Activated naive CD8-positive, alpha-beta T cell treated with anti-CD3 and anti-CD28 coated beads for 36 hours (primary cell): ENCODE measurements at places on chromosomes 3 and 15. TPM values are rescaled to one million over a fixed set of nuclear protein-coding genes. Genes with fewer than 3 reads are reported as not detected.

The CD276 gene
- total RNA-seq: 1.6 TPM

The TM4SF4 gene
- not detected for total RNA-seq

DNA sequence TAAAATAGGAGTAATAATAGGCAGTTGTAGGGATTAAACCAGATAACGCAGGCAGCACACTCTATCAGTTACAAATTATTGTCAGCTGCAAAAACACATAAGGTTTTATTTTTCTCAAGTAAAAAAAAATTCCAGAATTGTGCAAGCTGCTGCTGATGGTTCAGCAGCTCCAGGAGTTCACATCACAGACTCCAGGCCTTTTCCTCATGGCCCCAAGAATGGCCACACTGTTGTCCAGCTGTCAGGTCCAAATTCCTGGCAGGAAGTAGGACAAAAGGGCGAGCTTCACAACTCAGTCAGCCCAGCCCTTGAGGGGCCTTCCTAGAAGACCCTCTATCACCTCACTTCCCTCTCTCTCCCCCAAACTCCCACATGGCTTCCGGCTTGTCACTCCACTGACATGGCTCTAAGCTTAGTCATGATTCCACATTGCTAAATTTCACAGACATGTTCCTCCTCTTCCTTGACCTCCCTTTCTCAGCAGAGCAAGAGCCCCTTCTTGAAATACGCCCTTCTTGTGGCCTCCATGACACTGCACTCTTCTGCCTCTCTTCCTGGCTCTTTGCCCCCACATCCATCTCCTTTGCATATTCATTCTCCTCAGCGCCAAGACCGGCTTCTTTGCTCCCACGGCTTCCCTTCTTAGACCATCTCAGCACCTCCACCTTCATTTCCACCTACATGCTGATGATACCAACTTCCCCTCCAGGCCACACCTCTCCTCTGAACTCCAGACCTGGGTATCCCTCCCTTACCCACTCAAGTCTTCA is 27.4 kb upstream of the FAM174B start:
- H3K4me3 ChIP-seq: no peak overlapping the region
- H3K4me1 ChIP-seq: no peaks in the 10 kb centered on the region
- no peaks in the 10 kb centered on the region for H3K36me3 ChIP-seq
- peaks cover 5% of the 10 kb centered on the region for H3K27me3 ChIP-seq
- no peak overlapping the region for H3K27ac ChIP-seq

GRCh38 chr3:142447301-142447851 is 461 bp downstream of the XRN1 start:
- H3K4me3 ChIP-seq: peak overlapping the region; percentile 99
- peak; percentile 60 for DNase-seq
- peak overlapping the region; percentile 100 for H3K27ac ChIP-seq
- no peaks in the 10 kb centered on the region for H3K27me3 ChIP-seq

DNA sequence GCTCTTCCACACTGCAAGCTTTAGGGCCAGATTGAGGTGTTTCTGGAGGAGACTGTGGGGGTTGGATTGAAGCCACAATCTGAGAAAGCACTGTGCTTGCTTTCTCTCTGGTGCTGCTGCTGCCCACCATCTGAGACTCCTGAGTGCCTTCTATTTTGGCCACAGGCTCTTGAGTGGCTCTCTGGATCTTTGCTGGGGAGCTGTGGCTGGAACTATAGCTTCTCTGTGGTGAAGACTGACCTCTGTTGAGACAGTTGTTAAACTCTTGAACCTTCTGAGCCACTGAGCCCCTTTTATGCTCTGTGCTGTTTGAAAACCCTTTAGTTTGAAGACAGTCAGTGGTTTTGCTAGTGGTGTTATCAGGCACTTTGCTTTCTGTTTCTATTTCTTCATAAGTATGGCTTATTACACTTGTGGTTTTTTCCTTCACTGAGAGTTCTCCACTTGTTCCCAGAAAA is 108.7 kb upstream of the TSPAN3 start:
- peak overlapping the region; percentile 82 for H3K27ac ChIP-seq
- H3K27me3 ChIP-seq: no peaks in the 10 kb centered on the region
- H3K4me3 ChIP-seq: peak overlapping the region; percentile 11
- H3K4me1 ChIP-seq: peaks cover 42% of the 10 kb centered on the region

DNA sequence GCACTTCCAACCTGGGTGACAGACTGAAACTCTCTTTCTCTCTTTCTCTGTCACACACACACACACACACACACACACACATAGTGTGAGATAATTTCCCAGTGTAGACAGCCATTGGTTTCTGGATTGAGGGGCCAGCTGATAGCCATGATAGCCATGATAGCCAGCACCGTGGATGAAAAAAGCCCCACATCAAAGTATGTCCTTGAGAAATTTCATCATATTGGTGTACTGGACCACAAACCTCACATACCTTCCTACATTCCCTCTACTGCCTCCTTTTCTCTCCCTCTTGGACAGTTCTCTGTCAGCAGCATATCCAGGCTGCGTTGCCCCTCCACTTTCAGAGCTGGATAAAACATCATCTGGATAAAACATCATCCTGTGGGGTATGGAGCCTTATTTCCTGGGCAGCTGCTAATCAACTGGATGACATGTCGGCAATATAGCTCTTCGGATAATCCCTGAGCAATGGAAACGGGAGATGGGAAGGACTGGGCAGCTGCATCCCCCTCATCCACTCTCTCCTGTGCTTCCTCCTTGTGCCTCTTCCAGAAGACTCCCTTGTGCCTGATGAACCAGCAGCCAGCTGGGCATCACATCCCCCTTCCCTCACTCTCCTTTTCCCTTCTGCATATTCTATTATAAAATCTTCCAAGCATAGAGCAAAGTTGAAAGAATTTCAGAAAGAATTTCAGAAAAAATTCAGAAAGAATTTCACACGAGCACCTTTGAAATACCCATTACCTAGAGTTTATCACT is 39.3 kb downstream of the GRK7 start:
- no peaks in the 10 kb centered on the region for H3K27me3 ChIP-seq
- H3K27ac ChIP-seq: no peak overlapping the region
- H3K36me3 ChIP-seq: no peaks in the 10 kb centered on the region
- peaks cover 7% of the 10 kb centered on the region for H3K4me1 ChIP-seq
- no peak for DNase-seq
- H3K4me3 ChIP-seq: no peak overlapping the region

- no peak overlapping the region for H3K4me3 ChIP-seq
- H3K4me1 ChIP-seq: peaks cover 7% of the 10 kb centered on the region
- H3K27ac ChIP-seq: no peak overlapping the region
- H3K36me3 ChIP-seq: no peaks in the 10 kb centered on the region
- H3K27me3 ChIP-seq: no peaks in the 10 kb centered on the region
Measured at GRCh38 chr15:41888662-41889253, 5.1 kb downstream of the SPTBN5 start.

GRCh38 chr15:88920186-88920891 is 7.2 kb upstream of the MFGE8 start:
- DNase-seq: no peak
- no peaks in the 10 kb centered on the region for H3K36me3 ChIP-seq
- peaks cover 12% of the 10 kb centered on the region for H3K4me1 ChIP-seq
- peaks cover 19% of the 10 kb centered on the region for H3K27me3 ChIP-seq
- no peak overlapping the region for H3K27ac ChIP-seq

DNA sequence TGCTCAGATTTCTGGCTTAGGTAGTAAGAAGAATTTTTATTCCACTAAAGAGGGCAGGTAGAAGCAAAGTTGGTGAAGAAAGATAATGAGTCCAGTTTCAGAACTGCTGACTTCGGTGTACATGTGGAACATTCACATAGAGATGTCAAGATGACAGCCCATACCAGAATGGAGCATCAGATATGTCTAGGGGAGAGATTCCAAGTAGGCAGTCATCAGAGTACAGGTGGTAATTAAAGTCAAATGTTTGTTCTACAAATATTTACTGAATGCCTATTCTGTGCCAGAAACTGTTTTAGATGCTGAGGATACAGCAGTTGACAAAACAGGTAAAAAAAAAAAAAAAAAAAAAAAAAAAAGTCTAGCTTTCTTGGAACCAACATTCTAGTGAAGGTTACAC is 81.9 kb downstream of the FGF12 start:
- peaks cover 5% of the 10 kb centered on the region for H3K27me3 ChIP-seq
- H3K36me3 ChIP-seq: no peaks in the 10 kb centered on the region
- no peak overlapping the region for H3K27ac ChIP-seq
- DNase-seq: no peak
- no peak overlapping the region for H3K4me3 ChIP-seq
- no peaks in the 10 kb centered on the region for H3K4me1 ChIP-seq
